ENCODE measurements at places on chromosomes 12 and 14.

GRCh38 chr12:92257261-92257660, 111.6 kb upstream of the BTG1 start:
- no peak for DNase-seq

- DNase-seq, result no peak
These were observed 4.4 kb downstream of the KMT2D start for GRCh38 chr12:49055978-49056754.

DNA sequence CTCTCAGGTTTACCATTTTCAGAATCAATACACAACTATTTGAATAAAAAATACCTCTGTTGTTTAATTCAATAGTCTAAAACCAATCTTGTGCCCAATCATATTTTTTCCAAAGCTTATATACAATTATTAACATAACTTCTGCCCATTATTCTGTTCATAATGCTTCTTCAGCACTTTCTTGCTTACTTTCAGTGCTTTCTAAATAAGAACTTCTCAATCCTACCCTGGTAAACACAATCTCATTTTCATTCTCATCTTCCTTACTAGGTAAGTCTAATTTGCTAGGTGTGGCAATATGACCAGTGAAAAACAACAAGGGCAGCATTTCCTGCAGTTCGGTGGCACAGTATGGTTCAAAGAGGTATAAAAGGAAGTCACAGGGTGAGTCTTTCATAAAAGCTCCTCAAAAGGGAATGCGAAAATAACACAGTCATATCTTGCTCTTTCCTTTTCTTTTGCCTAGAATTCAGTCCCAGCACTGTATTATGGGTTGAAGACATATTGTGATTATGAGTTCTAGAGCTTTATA, 103.5 kb downstream of the FOXG1 start:
- no peak for DNase-seq

DNA sequence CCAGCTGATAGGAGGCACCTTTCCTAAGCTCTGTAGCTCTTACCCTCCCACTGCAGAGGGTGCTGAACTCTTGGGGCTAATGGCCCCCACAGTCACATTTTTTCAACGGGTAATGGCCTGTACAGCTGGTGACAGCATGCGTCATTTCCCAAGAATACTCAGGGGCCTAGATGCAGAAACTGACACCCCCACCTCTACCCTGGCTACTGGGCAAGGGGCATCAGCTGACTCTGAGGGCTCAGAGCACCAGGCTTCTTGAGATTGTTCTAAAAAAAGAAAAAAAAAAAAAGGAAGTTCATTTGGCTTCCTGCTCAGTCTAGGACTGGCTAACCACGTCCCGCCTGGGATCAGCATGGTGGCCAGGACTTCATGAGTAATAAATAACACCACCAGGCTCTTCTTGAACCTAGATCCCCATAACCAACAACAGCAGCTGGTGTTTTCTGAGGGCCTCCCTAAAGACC, 35.2 kb downstream of the ZFP36L1 start:
- DNase-seq, result no peak

DNA sequence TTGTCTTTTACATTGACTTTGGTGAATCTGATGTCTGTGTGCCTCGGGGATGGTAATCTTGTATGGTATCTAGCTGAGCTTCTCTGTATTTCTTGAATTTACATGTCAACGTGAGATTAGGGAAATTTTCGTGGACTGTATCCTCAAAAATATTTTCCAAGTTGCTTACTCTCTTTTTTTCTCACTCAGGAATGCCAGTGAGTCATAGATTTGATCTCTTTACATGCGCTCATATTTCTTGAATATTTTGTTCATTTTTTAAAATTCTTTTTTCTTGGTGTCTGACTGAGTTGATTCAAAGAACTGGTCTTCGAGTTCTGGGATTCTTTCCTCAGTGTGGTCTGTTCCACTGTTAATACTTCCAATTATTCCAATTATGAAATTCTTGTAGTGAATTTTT, 207.7 kb downstream of the RAD51B start:
- DNase-seq, result no peak

DNA sequence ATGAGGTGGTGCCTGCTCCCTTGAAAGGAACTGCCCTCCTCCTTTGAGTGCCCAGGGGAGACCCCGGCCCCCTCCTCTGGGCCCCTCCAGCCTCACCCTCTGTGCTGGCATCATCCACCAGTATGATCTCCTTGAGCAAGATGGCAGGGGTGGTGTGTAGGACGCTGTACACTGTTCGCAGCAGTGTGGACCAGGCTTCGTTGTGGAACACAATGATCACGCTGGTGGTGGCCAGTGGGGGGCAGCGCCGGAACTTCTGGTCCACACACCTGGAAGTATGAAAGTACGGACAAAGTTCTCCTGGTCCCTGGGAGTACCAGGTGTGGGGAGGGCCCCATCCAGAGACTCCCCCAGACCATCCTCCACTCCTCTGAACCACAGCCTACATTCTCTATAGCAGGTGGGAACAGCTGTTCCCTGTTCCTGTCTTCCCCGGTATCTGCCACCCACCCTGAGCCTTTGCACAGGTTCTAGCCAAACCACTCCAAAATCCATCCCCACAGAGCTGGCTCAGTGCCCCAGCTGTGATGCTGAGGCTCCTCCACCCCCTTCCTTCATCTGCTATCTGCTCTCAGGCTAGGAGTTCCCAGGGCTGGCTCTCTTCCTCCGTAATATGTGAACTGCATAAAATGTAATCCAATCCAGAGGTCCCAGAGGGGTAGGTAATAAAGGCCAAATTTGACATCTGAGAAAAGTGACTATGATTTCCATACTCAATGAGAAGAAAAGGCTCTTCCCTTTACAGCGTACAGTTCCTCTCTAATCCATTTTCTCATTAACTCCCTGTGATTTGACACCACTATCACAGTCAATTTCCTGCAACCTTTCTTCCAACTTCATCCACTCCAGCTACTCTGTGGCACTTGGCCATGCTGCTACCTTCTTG, 13.9 kb downstream of the GALNT6 start:
- no peak for DNase-seq

DNA sequence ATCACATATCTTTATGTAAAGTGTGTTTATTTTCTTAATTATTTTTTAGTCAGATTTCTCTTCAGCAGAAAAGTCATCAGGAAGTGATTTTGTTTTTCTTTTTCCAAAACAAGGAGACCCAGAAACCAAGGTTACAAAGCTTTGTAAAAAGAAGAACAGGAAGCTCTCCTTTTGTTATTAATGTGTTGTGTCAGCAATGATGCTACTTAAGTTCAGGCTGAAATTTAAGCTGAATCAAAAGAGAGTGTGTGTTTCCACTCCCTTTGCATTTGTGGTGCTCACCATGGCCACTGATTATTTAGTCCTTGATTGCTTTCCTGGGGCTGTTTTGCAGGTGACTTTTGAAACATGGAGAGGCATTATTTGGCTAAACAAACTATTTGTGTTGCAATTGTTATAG, 155.3 kb upstream of the ATP2B1 start:
- no peak for DNase-seq

DNA sequence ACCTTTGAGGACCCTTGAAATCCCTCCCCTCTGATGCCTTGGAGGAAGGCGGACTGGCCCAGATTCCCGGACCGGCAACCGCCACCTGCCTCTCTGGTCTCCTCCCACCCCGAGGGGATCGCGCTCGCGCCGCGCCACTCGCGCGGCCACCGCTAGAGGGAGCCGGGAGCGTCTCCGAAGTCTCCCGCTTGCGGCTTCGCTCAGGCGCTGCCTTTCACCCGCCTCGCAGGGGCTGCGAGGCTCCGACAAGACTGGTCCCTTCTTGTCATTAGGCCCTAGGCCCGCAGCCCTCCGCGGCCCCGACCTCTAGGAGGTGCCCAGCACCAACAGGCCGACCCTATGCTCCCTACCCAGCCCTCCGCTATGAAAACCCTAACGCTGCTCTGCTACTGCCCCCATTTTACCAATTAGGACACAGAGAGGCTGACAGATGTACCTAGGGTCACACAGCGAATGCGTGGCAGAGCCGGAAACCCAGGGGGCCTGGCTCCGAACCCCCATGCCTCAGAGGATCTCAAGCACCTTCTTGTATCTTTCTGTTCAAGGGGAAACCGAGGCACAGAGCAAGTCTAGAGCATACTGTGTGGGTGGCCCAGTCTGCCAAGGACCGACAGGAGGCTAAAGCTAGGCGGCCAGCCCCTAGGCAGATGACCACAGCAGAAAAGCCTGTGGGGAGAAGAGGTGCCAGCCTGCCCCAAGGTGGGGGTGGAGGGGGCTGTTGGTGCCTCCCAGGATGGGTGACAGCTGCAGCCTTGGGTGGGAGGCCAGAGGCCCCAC, 21.4 kb upstream of the VSX2 start:
- peak; percentile 73 for DNase-seq

GRCh38 chr12:93813186-93813585, 136.0 kb downstream of the CRADD start:
- DNase-seq, result no peak

DNA sequence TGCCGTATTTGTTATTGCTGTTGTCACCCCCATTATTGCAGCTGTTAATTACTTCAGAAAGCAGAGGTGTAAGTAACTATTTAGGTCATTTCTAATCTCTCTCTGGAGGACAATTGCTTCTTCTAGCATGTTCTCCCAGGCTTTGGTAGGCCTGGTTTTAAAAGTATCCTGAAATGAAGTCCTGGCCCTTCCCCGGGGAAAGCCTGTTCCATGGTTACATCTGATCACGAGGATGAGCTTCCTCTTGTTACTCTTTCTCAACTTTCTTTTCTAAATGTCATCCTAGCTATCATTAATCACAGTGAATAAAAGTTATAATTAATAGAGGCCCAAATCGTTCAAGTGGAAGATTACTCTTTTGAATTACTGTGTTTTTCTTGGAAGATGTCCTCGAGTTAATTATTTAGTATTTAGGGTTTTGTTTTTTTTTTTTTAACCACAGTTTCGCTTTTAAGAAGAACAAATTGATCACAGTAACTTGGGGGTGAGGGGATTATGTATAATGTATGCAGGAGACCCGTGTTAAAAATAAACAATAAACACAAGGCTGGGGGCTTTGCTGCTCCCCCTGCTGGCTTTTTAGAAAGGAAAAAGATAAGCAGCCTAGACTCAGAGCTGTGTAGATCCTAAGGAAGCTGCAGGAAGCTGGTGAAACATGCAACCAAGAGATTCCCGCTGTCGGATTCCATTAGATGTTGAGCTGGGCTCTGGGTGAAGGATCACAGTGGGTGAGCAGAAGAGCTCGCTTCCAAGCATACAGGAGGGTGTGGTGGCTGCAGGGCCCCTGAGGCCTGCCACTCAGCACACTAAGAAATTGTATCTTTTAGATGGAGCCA, 420.1 kb downstream of the FUT8 start:
- no peak for DNase-seq

DNA sequence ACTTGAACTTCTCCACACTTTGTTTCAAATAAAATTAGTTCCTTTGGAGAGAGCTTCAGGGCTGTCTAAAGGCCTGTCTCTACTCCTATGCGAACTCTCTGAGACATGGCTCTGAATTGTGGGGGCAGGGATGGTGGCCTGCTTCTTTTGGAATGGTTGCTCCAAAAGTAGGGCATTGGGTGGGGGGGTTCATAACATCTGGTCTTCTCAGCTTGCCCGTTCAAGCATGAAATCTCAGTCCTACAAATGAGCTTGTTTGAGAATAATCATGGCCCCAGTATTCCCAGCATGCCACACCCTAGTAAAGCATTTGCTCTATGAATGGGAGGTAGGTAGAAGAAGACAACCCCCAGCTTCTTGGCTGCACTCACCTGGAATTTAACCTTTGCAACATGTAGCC, 6.7 kb downstream of the GPR135 start:
- no peak for DNase-seq

GRCh38 chr12:99911967-99912366, 72.8 kb downstream of the ANKS1B start:
- no peak for DNase-seq

GRCh38 chr12:108000111-108000510, 129.0 kb upstream of the WSCD2 start:
- DNase-seq, result no peak

- DNase-seq, result no peak
These were observed 173.2 kb upstream of the GRIP1 start for GRCh38 chr12:66852091-66852490.

- DNase-seq, result no peak
These were observed 704.2 kb upstream of the TBX3 start for GRCh38 chr12:115388139-115388538.

- no peak for DNase-seq
These were observed 30.7 kb downstream of the TMEM229B start for GRCh38 chr14:67457782-67458181.

DNA sequence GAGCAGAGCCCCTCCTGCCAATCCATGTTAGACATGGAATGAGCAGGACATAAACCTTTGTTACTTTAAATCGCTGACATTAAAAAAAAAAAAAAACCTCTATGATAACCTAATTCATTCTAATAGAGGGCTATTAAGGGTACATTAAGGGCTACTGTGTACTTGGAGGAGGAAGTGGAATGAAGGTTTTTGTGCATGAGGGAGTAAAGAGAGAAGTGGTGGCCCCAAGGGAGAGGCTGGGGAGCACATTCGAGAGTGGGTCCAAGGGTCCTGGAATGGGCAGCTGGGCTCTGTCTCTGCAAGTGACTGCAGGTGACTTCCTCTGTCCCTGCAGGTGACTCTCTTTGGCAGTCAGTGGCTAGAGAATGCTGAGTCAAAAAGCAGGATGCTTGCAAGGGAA, 32.1 kb upstream of the PTGDR start:
- no peak for DNase-seq

DNA sequence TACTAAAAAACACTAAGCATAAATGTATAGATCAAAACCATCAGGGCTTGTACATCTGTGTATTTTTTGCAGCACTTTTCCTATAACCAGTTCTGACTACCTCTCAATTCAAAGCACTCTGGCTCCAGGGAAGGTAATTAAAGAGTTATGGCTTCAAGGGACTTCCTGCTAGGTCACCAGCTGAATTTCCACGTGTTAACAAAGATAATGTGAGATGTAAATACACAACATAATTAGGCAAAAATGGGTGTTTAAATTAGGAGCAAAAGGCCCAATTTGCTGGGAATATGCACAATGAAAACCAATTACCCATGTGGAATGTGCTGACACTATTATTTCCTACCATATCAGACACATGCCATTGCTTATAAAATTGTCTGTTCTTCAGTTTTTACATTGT, 513.4 kb upstream of the FLRT2 start:
- no peak for DNase-seq

GRCh38 chr14:75217508-75218206, 41.2 kb upstream of the TMED10 start:
- DNase-seq, result no peak

GRCh38 chr14:99099051-99099787, 172.8 kb downstream of the BCL11B start:
- no peak for DNase-seq

GRCh38 chr12:130339951-130340350, 2.3 kb downstream of the PIWIL1 start:
- no peak for DNase-seq

DNA sequence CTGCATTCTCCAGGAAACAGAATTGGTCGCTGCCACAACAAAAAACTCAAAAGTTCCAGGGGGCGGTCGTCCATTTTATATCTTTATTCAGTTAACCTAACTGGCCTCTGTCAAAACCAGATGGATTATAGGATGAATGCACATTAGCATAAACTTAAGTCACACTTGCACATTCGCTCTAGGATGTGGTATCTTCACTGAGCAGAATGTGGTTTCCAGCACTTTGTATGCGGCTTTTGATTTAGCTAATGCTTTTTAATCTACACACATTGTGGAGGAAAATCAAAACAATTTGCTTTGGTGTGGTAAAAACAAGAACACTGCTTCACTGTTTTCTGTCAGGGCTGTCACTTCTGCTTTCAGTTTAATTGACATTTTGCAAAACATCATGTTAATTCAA, 4.5 kb downstream of the TAS2R50 start:
- DNase-seq, result no peak

- no peak for DNase-seq
These were observed 1.4 kb downstream of the PTHLH start for GRCh38 chr12:27971121-27971489.

- DNase-seq, result no peak
These were observed 1002.6 kb downstream of the GALC start for GRCh38 chr14:86990396-86990795.
